ENCODE measurements at places on chromosomes 11 and 22.

GRCh38 chr11:96259134-96259830 lies 83.7 kb downstream of the MAML2 start:
- H3K27ac ChIP-seq, result peak overlapping the region; percentile 98
- H3K4me3 ChIP-seq, result peak overlapping the region; percentile 63
- H3K27me3 ChIP-seq, result no peaks in the 10 kb centered on the region
- no peak for DNase-seq

DNA sequence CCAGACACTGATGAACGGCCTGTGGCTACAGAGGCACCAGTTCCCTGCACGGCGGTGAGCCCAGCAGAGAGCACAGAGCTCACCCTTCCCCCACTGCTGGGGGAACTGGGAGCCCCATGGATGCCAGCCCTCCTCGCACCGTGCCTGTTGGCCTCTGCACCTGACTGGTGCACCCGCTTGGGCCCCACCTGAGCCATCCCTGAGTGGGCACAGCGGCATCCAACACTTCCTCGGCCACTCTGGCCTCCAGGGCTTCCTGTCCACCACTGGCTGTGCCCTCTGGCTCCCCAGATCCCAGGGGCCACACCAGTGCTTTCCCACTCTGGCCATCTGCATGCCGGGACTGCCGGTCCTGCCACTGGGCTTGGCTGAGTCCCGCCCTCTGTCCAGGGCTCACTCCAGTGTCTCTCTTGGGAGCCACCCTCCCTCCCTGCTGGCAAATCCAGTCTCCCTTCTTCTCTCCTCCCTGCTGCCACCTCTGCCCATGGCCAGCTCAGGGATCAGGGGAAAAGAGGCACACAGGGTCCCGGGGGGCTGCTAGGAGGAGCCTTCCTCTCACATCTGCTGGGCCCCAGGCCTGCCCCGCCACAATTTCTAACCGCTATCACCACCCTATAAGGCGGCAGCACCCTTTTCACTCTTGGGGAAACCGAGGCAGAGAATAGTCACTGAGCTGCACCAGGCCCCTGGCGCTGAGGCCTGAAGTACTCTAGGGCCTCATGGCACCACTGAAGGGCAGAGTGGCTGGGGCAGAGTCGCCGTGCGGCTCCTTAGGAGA lies 33.0 kb downstream of the GNB1L start:
- H3K36me3 ChIP-seq, result peaks cover 1% of the 10 kb centered on the region
- DNase-seq, result peak; percentile 2
- no peaks in the 10 kb centered on the region for H3K4me1 ChIP-seq
- no peak overlapping the region for H3K4me3 ChIP-seq
- no peaks in the 10 kb centered on the region for H3K27me3 ChIP-seq

GRCh38 chr11:38865922-38866321 lies 2267.9 kb upstream of the RAG2 start:
- DNase-seq, result no peak
- H3K36me3 ChIP-seq, result peaks cover 1% of the 10 kb centered on the region
- no peak overlapping the region for H3K4me3 ChIP-seq
- no peaks in the 10 kb centered on the region for H3K27me3 ChIP-seq

- H3K27me3 ChIP-seq, result peaks cover 64% of the 10 kb centered on the region
- no peak overlapping the region for H3K27ac ChIP-seq
- peaks cover 2% of the 10 kb centered on the region for H3K36me3 ChIP-seq
- peak overlapping the region; percentile 78 for H3K4me3 ChIP-seq
- no peak for DNase-seq
Observed at GRCh38 chr11:35945137-35945518, 1.3 kb downstream of the LDLRAD3 start.

- H3K27me3 ChIP-seq, result no peaks in the 10 kb centered on the region
- H3K27ac ChIP-seq, result peak overlapping the region; percentile 77
- H3K4me1 ChIP-seq, result peaks cover 82% of the 10 kb centered on the region
- peak overlapping the region; percentile 81 for H3K4me3 ChIP-seq
- H3K36me3 ChIP-seq, result peaks cover 21% of the 10 kb centered on the region
Observed at GRCh38 chr11:44568658-44569473, 3.4 kb downstream of the CD82 start.

DNA sequence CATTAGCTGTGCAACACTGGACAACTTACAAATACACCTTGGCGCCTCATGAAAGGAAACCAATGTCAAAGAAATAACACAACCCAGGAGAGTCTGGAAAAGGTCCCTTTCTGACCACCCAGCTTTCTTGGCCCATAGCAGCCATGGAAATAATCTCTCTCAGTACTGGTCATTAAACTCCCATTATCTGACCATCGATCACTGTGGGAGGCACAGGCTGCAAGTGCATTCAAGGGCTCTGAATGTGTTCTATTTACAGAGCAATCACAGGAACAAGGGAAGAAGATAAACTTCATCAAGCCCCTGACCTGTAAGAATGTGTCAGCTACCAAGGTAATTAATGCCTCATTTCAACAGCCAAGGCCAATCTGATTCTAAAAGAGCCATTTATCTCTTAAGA lies 40.1 kb downstream of the CTSC start:
- no peak for DNase-seq
- no peak overlapping the region for H3K4me3 ChIP-seq

DNA sequence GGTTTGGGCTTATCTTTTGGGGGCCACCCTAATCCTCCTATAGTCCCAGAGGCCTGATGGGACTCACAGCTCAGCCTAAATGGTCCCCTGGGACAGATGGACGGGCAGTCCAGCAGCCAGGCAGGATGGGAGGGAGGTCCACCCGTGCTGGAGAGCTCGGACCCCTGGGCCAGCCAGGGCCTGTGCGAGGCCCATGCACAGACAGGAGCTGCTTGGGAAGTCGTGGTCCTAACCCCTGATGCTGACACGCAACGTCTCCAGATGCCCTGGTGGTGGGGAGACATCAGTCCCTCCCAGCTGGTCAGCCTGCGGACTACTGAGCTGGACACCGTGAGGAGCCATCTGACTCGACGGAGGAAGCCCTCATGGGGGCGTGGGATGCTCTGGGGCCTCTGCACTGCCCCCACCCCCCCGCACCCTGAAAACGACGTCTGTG lies 31.2 kb upstream of the MUC5AC start:
- no peak overlapping the region for H3K27ac ChIP-seq
- DNase-seq, result no peak
- H3K4me1 ChIP-seq, result no peaks in the 10 kb centered on the region
- peaks cover 4% of the 10 kb centered on the region for H3K27me3 ChIP-seq
- H3K4me3 ChIP-seq, result no peak overlapping the region

DNA sequence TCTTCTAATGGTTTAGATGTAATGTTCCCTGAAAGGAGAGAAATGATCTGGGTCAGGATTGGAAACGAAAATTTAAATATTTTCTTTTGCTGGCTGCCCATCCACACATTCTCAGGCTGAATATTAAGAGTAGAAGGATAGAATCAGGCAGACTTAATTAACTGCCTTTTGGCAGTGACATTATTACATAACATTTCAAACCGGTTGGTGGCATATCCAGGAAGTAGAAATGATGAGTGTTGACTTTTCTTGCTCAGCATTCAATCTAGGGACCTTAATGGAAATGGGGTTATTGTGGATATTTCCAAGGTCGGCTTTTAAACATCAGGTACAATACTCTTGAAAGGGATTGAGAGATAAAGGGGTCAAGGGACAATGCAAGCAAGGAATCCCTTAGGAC lies 677.4 kb upstream of the ARHGAP42 start:
- DNase-seq, result no peak
- no peak overlapping the region for H3K27ac ChIP-seq
- H3K27me3 ChIP-seq, result no peaks in the 10 kb centered on the region

DNA sequence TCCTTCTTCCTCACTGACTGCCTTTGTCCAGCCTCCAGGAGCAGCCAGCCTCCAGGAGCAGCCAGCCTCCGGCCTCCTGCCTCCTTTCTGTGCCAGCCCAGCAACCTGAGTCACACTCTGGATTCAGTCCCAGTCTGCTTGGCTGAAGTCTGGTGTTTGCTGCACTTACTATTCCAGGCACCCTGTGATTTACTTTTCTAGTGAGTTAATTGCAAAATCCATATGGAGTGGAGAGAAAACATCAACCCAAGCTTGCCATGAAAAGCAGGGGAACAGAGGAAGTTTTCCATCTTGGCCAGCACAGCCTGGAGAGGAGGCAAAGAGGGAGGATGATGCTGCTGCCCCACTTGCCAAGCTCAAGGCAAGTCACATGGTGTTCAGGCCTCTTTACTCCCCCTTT lies 400.5 kb downstream of the TENM4 start:
- no peak overlapping the region for H3K4me3 ChIP-seq
- H3K4me1 ChIP-seq, result no peaks in the 10 kb centered on the region
- peaks cover 2% of the 10 kb centered on the region for H3K36me3 ChIP-seq

DNA sequence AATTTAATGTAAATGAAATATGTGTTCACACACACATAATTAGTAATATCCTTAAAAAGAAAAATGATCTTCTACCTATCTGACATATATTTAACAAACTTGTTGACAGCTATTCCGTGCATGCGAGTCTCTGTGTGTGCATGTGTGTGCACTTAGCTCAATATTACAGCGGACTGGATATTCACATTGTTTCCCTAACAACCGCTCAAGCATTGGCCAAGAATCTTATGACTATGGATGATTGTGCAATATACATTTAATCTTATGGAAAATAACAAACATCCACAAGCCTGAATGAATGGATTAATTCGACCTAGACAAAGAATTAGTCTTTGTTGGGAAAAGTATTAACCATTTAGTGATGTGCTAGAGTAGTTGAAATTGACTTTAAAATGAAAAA lies 1078.6 kb downstream of the LRRC4C start:
- no peak overlapping the region for H3K27ac ChIP-seq
- no peaks in the 10 kb centered on the region for H3K36me3 ChIP-seq
- no peak overlapping the region for H3K4me3 ChIP-seq
- no peaks in the 10 kb centered on the region for H3K4me1 ChIP-seq

DNA sequence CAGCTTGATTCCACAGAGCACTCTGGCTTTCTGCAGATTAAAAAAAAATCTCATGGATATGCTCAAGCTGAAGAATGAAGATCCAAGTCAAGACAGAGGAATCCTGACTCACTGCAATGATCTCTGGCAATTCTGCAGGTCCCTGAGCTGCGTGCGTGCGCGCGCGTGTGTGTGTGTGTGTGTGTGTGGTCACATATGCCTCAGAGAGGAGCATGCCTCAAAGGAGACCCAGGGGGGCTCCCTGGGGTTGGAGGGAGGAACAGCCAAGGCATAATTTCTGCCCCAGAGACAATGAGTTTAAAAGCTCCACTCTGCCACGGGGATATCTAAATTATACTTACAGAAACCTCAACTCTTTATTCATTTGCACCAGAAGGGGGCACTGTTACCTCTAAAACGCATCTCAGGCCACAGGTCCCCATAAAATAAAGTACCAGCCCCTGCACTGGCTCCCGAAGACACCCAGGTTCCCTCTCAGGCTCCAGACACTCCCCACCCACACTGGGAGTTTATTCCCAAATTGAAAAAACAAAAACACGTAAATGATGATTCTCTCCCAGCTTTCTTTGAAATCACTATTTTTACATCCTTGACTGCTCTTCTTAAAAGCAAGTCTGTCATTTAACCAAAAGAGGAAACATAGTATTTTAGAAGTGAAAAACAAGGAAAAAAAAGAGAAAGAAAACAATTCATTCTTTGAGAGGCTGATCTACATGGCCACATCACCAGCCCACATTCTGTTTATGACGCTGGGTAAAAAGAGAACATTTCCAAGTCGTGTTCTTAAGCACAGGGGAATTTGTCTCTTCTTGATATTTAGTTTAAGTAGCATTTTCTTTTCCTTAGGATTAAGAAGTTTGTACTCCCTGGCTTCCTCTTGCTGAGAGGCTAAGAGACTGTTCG lies 401.0 kb downstream of the LARGE1 start:
- H3K4me1 ChIP-seq, result no peaks in the 10 kb centered on the region
- DNase-seq, result no peak
- peaks cover 3% of the 10 kb centered on the region for H3K36me3 ChIP-seq

GRCh38 chr11:74723511-74723910 lies 7.7 kb downstream of the CHRDL2 start:
- H3K36me3 ChIP-seq, result no peaks in the 10 kb centered on the region
- no peak overlapping the region for H3K27ac ChIP-seq
- H3K27me3 ChIP-seq, result no peaks in the 10 kb centered on the region
- DNase-seq, result no peak

DNA sequence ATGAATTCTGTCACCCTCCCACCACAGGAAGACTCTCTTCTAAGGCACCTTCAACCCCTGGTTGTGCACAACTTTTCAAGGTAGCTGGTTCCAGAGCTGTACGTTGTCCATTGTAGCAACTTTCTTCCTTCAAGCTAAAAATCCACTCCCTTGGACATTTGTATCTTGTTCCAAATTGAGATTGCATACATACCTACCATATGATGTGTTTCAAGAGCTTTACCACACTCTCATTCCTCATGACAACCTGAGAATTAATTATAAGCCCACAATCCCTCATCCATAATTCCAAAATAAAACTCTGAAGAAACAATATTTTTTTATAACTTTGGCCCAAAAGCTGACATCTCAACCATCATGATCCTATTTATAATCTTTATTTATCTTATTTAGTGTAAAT lies 3.0 kb downstream of the OR52W1 start:
- H3K4me1 ChIP-seq, result peaks cover 69% of the 10 kb centered on the region
- no peaks in the 10 kb centered on the region for H3K27me3 ChIP-seq
- peaks cover 10% of the 10 kb centered on the region for H3K36me3 ChIP-seq
- DNase-seq, result no peak
- peak overlapping the region; percentile 86 for H3K27ac ChIP-seq
- H3K4me3 ChIP-seq, result no peak overlapping the region

DNA sequence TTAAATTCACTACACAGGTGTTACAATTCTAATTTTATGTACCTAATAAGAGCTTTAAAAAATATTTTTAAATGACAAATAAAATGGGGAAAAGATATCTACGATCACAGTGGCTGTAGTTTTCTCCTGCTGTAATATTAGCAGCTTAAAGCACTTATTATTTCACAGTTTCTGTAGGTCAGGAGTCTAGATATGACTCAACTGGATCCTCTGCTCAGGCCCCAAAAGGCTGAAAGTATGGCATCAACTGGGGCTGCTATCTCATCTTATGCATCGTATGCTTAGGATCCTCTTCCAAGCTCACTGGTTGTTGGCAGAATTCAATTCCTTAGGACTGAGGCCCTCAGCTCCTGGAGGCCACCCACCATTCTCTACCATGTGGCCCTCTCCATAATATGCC lies 12.8 kb downstream of the FBXO3 start:
- no peak overlapping the region for H3K27ac ChIP-seq
- H3K36me3 ChIP-seq, result peaks cover 61% of the 10 kb centered on the region
- no peak overlapping the region for H3K4me3 ChIP-seq
- DNase-seq, result no peak
- H3K4me1 ChIP-seq, result peaks cover 40% of the 10 kb centered on the region

All from central memory CD8-positive, alpha-beta T cell (primary cell).